Effector CD4-positive, alpha-beta T cell (primary cell): ENCODE measurements at places on chromosomes 11 and 22.

GRCh38 chr22:17742527-17742902 lies 31.8 kb downstream of the BID start:
- DNase-seq: peak; percentile 56

DNA sequence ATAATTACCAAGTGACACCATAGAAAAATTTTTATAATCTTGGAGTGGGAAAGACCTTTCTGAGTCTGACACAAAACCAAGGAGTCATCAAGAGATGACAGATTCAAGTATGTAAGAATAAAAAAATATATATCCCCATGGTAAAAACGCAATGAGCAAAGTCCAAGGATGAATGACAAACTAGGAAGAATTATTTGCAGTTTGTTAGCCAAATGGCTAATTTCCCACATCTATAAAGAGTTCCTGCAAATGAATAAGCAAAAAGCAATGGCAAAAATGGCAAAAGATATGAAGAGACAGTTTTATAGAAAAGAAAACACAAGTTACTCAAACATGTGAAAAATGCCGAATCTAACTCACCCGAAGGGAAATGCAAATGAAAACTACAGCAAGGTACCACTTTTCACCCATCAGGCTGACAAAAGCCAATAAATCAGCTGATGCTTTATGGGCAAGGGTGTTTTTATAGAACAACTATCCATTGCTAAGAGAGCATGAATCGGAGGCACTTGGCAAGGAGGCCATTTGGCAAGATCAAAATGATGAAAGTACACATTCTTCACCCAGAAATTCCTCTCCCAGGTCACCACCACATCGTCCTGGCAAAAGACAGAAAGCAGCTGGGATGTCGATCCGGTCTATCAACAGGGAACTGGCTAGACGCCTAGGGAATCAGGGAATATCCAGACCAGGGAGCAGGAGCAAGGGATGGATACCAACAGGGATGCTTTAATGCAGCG lies 21.1 kb upstream of the KLHL35 start:
- no peak for DNase-seq

DNA sequence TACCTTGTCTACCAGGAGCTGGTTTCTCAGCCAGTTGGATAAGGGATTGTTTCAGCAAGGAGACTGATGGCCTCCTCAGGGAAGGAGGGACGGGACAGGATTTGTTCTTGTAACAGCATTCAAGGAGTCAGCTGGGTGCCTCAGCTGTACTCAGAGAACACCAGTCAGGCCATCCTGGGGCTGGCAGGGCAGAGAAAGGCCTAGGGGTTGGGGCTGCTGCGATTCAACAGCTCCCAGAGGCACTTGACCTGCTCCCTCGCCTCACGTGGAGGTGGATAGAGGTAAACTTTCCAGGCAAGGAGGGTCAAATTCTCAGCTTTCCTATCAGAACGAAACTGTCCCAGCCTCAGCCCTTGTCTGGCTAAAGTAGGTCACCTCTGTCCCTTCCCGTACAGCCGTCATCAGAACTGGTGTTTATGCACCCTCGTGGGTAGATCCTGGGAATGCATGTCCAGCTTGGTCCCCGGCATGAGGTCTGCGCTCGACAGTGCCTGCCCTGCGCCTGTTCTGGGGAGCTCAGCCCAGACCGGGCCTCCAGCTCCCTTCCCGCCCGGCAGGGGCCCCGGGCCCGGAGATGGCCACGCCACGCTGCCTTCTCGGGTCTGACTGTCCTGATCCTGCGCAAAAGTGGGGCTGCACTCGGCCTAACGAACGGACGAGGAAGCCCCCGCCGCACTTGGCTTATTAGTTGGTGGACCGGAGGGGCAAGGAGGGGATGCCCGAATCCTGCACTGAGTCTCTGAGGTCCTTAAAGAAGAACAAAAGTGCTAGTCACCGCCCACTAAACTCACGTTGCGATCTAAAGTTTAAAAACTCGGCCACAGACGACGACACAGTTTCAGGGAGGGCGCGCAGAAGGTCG lies 762 bp upstream of the CCDC134 start:
- DNase-seq: no peak

DNA sequence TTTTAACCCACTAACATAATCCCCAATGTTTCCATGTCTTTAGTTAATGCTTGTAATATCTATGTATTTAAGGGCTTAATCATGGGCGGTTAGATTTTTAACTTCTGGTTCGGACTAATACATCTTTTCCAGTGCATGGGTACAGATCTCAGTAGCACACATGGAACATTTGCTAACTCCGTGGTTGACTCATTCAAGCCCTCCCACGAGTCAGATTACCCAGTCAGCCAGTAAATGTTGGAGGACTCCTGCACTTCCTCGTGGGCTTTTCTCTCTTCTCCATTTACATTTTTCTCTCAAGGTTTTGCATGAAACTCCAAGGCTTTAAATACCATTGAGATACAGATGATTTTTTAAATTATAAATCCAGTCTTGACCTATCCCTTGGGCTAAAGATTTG lies 313.9 kb downstream of the ST3GAL4 start:
- no peak for DNase-seq

- DNase-seq: no peak
Measured at GRCh38 chr22:27810609-27811151, 9.1 kb upstream of the MN1 start.

DNA sequence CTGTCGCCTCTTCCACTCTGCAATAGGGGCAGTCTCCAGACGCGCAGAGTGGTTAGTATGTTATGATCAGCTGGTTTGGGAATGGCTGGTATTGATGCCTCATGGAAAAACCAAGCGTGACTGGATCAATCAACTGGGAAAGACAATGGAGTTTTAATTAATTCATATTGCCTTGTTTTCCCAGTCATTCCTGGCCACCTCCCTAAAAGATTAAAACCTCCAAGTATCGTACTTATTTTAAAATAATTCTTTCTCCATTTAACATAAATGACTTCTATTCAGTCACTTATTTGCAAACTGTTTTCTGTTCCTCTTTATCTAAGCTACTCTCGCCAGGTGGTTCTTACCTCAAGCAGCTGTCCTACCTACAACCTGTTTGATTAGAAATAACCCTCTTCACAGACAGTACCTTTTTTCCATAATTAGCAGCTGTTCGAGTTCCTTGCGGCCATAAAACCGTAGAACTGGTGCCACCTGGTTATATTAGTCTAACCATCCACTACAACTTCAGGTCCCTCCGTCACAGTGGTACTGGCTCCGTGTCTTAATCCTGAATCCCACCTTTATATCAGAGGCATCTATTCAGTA lies 898 bp downstream of the ZNF215 start:
- DNase-seq: no peak

DNA sequence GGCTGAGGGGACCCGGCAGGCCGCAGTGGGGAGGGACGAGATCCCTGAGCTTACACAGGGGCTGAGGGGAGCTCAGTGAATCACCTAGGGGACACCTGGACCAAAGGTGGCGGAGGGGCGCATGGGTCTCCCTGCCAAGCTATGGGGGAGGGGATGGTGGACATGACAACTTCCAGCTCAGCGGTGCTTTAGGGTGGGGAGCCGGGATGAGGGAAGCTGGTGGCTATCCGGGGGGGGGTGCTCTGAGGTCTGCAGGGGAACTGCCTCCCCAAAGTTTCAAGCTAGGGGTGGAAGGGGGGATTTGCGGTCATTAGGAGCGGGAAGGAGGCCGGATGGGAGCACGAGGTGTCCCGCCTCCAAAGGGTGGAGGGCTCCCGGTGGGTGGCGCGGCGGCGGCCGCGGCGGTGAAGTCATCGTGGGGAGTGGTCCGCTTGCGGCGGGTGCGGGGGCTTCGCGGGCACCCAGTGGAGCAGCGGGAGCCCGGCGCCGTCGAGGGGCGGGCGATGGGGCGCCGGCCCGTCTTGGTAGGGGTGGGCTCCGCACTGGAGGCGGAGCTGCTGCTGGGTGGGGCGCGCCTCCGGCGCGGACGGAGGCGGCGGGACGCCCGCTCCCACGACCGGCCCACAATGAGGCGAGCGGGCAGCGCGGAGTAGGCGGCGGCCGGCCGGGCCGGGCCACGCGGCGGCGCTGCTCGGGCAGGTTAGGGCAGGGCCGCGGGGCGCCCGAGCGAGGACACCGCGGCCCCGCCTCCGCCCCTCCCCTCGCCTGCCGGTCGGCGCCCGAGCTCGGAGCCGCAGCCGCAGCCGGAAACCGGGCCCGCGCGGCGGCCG lies at the start of gene MICALL1:
Gene MICALL1 (plus strand): TSS at position 764 of the 830 bp plus-strand sequence. CDS start 126 bp downstream, outside the sequence.
- peak; percentile 45 for DNase-seq

DNA sequence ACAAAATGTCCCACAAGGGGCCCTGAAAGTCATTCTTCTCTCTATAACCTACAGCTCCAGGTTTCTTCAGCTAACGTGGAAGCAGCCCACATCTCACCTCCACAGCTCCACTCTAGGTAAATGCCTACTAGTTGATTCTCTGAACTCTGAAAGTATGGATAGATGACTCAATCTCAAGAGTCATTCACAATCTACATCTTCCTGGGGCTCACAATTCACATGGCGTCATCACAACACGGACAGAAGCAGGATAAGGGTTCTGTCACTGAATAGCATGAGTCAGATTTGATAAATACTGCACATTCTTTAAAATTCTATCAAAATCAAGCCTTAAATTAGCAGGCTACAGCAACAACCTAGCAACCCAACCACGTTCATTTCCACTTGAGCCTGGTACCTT lies 96.3 kb downstream of the PLEKHA7 start:
- DNase-seq: no peak

DNA sequence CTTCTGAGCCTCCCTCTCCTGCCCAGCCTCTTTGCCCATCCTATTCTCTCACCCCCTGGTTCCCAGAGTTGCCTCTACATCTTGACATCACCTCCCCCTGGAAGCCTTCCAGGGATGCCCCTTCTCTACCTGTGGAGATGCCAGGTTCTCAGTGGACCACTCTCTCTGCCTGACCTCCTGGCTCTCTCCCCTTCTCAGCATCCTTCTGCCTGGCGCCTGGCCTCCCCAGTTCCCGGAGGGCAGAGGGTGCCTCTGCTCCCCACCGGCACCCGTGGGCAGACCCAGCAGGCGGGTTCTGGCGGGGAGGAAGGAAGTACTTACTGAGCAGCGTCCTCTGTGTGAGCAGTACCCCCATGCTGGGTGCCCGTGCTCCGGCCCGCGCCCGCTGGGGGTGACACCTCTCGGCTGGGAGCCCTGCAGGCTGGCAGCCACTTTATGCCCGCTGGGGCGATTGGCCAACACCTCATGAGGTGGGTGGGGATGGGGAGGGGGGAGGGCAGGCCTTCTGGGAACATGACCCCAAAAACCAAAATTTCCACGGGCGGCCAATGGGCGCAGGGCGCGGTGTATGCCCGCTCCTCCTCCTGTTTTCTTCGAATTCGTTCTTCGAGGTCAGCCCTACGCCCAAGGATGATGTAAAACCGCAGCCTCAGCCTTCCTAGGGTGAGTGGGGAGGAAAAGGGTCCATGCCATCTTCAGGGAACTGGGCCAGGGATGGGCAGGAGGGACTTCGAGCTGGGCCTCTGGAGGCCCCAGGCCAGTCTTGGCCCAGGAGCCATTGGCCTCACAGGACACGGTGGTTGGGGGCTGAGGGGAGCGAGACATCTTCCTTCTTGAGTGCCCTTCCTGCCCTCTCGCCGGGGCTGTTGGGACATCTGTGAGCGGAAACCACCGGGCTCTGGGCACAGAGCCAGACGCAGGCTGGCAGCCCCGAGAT lies at the start of gene OSM:
Gene OSM (minus strand): TSS at position 407 of the 937 bp plus-strand sequence. CDS start 52 bp downstream, at position 355.
- peak; percentile 49 for DNase-seq

DNA sequence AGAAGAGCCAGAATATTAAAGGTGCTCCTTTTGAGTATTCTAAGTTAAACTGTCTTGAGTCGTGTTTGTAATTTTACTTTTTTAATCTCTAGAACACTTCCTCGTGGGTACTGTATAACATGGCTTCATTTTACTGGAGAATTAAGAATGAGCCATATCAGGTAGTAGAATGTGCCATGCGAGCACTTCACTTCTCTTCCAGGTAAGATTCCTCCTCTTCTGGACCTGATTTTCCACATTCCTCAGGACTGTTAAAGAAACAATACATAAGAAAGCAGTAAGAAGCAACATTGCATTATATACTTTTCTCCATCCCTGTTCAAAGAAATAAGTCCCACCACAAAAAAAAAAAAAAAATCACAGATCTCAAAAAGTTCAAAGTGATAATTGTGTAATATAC lies 37.9 kb downstream of the TTC17 start:
- DNase-seq: no peak

DNA sequence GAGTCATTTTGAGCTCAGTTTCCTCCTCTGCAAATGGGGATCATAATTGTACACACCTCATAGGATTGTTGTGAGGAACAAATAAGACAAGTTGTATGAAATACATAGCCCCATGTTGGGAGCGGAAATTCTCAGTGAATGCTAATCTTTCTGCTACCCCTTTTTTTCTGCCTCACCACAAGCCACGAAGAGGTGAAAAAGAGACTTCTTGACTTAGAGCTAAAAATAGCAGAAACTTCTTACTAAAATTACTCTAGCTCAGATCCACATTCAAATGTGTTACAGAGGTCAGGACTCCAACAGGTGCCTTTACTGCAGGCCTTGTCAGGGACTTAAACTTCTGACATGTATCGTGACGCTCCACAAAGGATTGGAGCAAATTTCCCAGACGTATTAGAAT lies 128.5 kb downstream of the MIAT start:
- no peak for DNase-seq

- DNase-seq: no peak
Measured at GRCh38 chr11:82639251-82639650, 94.4 kb downstream of the FAM181B start.

DNA sequence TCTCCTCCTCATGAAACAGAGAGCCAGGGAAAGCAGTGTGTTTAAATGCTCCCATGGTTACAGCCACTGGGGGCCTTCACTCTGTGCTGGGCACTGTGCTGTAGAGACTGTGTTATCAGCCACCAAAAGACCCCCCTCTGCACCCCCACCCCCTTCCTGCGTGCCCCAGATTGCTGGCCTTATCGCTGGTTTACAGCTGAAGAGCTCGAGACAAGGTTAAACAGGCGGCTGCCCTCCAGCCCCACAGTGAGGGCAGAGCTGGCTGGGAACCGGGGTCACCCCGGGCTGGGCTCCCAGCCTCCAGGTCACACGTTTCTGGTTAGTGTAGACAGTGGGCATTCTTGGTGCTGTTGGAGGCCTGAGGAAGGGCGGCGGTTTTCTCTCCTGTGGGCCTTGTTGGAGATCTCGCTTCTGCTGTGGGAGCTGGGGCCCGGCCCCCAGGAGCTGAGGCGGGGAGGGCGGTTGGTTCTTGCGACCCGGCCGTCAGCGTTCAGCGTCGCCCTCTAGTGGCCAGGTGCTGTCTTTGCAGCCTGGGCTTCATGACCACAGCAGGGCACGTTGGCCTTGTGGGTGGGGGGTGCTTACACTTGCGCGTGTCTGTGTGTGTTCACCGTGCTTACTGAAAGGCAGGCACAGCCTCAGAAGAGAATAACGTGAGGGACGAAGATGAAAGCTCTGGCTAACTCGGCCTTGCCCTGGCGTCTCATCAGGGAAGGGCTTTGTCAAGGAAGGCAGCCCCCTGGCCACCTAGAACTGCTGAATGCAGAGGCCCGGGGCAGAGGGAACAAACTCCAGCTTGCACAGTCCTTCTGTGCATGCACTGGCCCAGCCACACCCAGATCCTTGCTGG lies 40.8 kb downstream of the TBC1D22A start:
- peak; percentile 68 for DNase-seq

GRCh38 chr22:48581796-48582469 lies 1245.7 kb downstream of the BRD1 start:
- DNase-seq: no peak
